OCI-LY7 (cell line): ENCODE measurements at places on chromosomes 7 and 10. TPM values are rescaled to one million over a fixed set of nuclear protein-coding genes. Genes with fewer than 3 reads are reported as not detected.

The SPDYE1 gene
- total RNA-seq: not detected in 2 replicates

The CADPS2 gene
- not detected in 2 replicates for total RNA-seq

The SPAG6 gene
- not detected in 2 replicates for total RNA-seq

The GATAD1 gene
- total RNA-seq: 37.9 and 47.3 TPM in 2 replicates

GRCh38 chr7:27183682-27184336, 1.2 kb downstream of the HOXA11 start:
- DNase-seq: no peak

GRCh38 chr7:102012941-102013461, 195.6 kb downstream of the CUX1 start:
- DNase-seq: no peak

The FANK1 gene
- not detected in 2 replicates for total RNA-seq

The FGFBP3 gene
- total RNA-seq: 2.7 and 3.1 TPM in 2 replicates

The PLAC9 gene
- not detected in 2 replicates for total RNA-seq

DNA sequence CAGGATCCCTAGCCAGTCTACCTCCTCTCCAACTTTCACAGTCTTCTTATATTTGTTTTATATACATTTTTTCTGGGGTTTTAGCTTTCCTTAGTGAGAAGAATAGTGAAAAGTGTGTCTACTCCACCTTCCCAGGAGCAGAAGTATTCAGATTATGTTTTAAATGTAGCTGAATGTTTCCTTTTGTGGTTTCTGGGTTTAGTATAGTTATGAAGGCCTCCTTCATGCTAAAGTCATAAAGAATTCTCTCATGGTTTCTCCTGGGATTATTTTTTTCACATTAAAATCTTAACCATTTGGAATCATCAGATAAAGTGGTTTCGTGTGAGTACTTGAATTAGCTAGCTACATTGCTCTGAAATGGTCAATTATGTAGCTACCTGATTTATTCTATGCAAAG, 50.9 kb downstream of the ANKMY2 start:
- DNase-seq: no peak

- peak; percentile 69 for DNase-seq
Measured at GRCh38 chr10:48634198-48634983, 29.5 kb upstream of the ARHGAP22 start.

The BAIAP2L1 gene
- total RNA-seq: not detected in 2 replicates

- DNase-seq: no peak
Measured at GRCh38 chr7:155136619-155137243, 66.6 kb downstream of the HTR5A start.

The SUN3 gene
- total RNA-seq: 2.7 and 2.9 TPM in 2 replicates

GRCh38 chr10:98354491-98354890, 60.5 kb downstream of the PYROXD2 start:
- DNase-seq: no peak

GRCh38 chr10:74977913-74978847, 133.3 kb upstream of the SAMD8 start:
- peak; percentile 39 for DNase-seq

GRCh38 chr7:90853205-90853604, 257.1 kb downstream of the CDK14 start:
- DNase-seq: no peak

The NUTM2B gene
- total RNA-seq: 0.91 and 1.4 TPM in 2 replicates

DNA sequence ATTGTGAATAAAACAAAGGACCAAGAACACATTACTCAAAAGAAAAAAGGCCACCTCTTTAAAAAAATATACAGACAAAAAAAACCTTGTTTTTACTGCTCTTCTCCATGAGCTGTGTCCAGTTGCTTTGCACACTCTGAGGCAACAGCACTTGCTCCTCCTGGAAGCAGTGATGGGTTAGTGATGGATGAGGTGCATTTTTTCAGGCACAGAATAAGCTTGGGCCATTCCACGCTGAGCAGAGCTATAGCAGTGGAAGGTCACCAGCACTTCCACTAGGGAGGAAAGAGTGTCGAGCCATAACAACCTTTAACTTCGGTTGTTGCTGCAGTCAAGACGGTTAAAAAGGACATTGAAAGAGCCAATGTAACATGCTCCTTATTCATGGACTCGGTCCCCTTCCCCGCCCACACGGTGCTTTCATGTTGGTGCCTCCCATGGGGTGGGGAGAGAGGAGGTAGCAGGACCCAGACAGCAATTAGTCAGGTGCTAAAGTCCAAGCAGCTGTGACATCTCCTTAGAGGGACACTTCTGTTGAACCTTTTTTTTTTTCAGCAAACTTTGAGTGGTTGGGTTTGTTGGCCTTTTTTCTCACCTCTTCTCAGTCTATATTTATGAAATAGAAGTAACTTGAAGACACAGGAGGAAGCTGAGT, 136.5 kb upstream of the ADARB2 start:
- DNase-seq: no peak

The PDZD7 gene
- 1.6 and 1.8 TPM in 2 replicates for total RNA-seq

DNA sequence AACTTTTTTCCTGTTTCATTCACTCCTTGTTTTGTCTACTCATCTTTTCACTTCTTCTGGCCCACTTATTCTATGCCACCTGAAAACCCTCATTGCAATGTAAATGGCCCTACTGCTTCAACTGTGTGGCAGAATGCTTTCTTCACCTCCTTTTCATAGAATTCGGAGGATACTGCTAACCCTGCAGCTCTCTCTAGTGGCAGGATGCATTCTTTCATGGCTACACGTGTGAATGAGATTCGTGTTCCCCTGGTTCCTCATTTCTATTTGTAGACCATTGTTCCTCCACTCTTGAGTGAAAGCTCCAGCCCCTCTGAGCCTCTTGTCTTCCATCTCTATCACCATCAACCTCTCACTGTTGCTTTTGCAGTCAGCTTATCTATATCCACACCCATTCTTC, 20.9 kb upstream of the CYP26C1 start:
- peak; percentile 64 for DNase-seq

GRCh38 chr7:38374507-38374906, 101.1 kb upstream of the TARP start:
- peak; percentile 53 for DNase-seq

DNA sequence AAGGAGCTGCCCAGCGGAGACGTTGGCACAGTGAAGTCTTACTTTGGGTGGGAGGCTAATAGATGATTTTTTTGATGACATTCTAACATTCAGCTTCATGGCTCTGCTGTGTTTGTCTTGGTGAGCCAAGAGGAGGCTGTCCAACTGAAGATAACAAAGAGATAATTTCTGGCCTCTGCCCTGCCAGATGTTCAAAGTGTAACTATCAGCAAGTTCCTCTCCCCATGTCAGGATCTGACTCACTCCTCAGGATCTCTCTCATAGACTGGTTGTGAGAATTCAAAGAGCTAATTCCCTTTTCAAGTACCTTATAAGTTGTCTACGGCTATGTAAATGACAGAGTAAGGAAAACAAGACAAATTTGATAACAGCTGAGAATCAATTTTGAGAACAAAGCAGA, 1340.9 kb downstream of the XPNPEP1 start:
- DNase-seq: no peak

The GOLGA7B gene
- 0.08 and 0.15 TPM in 2 replicates for total RNA-seq

- DNase-seq: no peak
Measured at GRCh38 chr10:51106311-51106945, 32.1 kb downstream of the PRKG1 start.

The BICC1 gene
- not detected in 2 replicates for total RNA-seq

DNA sequence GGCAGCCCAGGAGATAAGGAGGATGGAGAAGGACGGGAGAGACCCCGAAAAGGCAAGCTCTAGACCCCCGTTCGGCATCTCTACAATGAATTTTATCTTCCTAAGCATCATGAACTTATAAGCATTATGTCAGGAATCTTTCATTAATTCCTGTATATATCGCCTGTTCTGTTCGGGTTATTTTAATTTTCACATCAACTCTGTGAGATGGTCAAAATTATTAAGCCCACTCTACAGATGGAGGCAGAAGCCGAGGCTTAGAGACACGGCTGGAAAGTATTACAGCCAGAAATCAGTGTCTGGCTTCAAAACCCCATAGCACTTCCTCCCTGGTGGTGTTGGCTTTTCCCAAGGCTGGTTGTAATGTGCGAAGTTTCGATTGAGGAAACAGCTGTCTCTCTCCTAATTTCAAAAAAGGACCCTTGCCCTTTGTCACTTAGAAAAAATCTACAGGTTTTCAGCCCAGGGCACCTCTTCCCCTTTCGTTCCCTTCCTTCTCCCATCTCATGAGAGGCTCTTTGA, 1.5 kb upstream of the GRM8 start:
- no peak for DNase-seq

The DOCK1 gene
- not detected in 2 replicates for total RNA-seq

GRCh38 chr10:59019603-59020002, 156.8 kb upstream of the PHYHIPL start:
- no peak for DNase-seq

- DNase-seq: no peak
Measured at GRCh38 chr10:76778914-76779795, 858.5 kb downstream of the KCNMA1 start.

- DNase-seq: no peak
Measured at GRCh38 chr7:23218196-23218595, 28.4 kb upstream of the GPNMB start.

The WNT2 gene
- total RNA-seq: not detected in 2 replicates

GRCh38 chr7:158525648-158526484, 61.8 kb downstream of the PTPRN2 start:
- no peak for DNase-seq

The UCN3 gene
- total RNA-seq: not detected in 2 replicates

GRCh38 chr7:69739190-69739589, 140.9 kb downstream of the AUTS2 start:
- peak; percentile 25 for DNase-seq

GRCh38 chr7:119562839-119563238, 710.1 kb upstream of the KCND2 start:
- no peak for DNase-seq
